Motor neuron (in vitro differentiated cells): ENCODE measurements at places on chromosomes 7 and 10. TPM values are rescaled to one million over a fixed set of nuclear protein-coding genes. Genes with fewer than 3 reads are reported as not detected.

DNA sequence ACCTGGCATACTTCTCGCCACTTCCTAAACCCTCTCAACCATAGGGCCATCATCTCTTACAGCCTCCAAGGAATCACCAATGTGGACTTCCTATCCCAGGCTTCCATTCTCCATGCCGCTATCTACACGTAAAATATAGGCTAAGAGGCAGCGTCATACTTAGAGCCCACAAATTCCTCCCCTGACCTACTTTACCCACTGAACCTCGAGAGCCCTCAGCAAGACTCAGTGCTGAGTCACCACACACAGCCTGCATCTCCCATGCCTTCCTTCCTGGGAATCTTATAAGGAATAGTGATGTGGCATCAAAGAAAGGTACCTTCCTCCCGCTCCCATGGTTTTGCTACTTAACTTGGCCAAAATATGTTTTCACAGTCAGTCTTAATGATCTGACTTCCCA lies 435.6 kb upstream of the NFE2L3 start:
- ATAC-seq, result no peak

Gene ARMC3
- 0.36 and 1.1 TPM in 2 replicates for total RNA-seq

Gene VSTM4
- total RNA-seq, result 2.8 and 3.2 TPM in 2 replicates

DNA sequence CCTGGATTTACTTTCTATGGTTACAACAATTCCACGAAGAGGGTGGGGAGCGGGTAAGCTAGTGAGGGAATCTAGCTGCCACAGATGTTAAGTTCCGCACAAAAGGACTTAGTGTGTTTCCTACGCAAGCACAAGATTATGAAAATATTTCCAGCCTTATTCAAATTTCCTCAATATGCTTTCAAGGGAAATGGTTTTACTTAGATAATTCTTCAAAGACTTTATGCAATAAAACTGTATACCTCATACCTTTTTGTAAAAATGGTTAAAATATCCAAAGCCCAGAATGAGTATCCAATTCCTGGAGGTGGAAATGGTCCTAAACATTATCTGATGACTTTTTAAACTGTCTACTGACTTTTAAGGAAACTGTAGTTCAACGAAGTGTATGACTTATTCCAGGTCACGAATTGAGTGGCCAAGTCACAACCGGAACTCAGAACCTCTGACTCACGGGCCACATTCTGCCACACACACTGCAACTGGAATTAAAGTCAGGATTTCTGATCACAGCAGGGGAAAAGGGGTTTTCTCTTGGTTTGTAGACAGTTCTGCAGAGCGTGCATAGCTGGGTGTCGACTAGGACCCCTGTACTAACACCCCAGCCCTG lies 20.2 kb upstream of the INSIG1 start:
- ATAC-seq, result no peak

DNA sequence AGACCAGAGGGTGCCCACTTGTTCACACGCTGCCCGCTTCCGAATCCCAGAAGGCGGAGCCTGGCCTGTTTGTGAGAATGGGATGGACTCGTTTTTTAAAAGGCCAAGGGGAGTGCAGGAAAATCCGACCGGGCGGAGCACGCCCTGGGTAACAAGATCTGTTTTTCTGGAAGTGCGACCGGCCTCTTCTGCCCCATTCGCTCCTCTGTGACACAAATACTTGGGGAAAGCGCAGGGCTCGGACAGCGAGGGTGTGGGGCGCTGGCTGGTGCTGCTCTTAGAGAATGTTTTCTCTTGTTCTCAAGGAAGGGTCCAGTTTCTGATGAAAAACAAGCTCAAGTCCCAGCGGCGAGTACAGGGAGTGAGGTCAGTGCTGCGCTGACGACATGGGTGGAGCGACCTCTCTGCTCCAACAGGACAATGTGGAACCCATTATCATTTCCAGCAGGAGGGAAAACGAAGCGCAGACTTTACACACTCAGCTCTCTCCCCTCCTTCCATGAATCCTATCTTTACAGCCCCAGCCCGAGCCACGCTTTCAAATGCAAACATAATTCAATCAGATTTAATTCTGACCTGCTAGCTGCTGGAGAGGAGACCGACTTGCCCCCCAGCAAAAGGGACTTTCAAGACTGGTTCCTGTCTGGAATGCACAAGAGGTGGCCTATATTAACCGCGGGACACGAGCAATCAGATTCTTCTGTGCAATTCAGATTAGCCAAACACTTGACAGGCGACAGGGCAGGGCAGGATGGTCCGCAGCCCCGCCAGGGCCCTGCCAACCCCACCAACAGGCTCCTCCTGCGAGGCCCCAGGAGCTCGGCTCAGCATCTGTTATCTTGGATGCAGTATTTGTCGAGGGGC lies 1.1 kb downstream of the RADIL start:
- ATAC-seq, result peak; percentile 83

GRCh38 chr10:114626841-114627240 lies 31.2 kb downstream of the ABLIM1 start:
- ATAC-seq, result no peak

DNA sequence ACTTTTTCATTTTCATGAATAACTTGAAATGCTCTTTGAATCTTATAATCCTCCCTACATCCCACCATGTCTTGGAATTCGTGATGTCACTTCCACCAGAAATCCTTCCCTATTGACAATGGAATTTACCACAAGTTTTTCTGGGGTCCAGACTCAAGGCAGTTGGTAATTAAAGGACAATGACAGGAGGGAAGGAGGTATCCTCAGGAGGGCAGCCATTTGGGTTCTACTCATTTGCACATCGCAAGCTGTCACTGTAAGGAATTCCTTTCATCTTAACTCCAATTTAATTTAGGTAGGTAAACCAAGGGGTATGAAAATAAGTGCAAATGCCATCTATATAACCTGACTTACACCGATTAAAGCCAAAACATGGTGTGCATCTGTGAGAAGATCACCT lies 21.9 kb downstream of the LRRC17 start:
- no peak for ATAC-seq

- no peak for ATAC-seq
Measured at GRCh38 chr7:135414850-135415439, 95.0 kb downstream of the CNOT4 start.

Gene CAMK2B
- total RNA-seq, result 11.6 and 11.8 TPM in 2 replicates

Gene COL13A1
- 2.0 and 2.6 TPM in 2 replicates for total RNA-seq

Gene FGFBP3
- total RNA-seq, result 0.32 and 0.36 TPM in 2 replicates

- ATAC-seq, result no peak
Measured at GRCh38 chr10:88120599-88121333, 257.3 kb downstream of the PTEN start.

DNA sequence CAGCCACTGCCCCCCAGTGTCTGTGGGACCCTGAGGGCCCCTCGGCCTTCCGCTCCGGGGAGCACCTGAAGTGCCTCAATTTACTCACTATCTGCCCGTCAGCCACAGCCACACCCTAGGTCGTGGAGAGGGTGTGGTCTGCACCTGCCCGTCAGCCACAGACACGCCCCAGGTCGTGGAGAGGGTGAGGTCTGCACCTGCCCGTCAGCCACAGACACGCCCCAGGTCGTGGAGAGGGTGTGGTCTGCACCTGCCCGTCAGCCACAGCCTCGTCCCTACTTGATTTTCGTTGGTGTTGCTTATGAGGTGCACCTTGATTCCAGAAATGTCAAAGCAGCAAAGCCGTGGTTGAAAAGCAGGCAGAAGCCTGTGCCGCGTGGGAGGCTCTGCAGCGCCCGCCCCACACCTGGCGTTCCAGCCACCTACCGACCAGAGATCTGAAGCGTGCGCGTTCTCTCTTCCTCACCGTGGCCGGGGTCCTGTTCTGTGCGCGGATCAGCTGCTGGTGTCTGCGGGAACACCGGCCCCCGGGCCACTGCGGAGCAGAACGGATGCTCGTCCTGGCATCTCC lies 101.6 kb downstream of the DYNC2I1 start:
- peak; percentile 66 for ATAC-seq

- ATAC-seq, result no peak
Measured at GRCh38 chr10:99698504-99699080, 33.3 kb downstream of the COX15 start.

- ATAC-seq, result no peak
Measured at GRCh38 chr10:119643306-119644204, 7.6 kb upstream of the BAG3 start.

DNA sequence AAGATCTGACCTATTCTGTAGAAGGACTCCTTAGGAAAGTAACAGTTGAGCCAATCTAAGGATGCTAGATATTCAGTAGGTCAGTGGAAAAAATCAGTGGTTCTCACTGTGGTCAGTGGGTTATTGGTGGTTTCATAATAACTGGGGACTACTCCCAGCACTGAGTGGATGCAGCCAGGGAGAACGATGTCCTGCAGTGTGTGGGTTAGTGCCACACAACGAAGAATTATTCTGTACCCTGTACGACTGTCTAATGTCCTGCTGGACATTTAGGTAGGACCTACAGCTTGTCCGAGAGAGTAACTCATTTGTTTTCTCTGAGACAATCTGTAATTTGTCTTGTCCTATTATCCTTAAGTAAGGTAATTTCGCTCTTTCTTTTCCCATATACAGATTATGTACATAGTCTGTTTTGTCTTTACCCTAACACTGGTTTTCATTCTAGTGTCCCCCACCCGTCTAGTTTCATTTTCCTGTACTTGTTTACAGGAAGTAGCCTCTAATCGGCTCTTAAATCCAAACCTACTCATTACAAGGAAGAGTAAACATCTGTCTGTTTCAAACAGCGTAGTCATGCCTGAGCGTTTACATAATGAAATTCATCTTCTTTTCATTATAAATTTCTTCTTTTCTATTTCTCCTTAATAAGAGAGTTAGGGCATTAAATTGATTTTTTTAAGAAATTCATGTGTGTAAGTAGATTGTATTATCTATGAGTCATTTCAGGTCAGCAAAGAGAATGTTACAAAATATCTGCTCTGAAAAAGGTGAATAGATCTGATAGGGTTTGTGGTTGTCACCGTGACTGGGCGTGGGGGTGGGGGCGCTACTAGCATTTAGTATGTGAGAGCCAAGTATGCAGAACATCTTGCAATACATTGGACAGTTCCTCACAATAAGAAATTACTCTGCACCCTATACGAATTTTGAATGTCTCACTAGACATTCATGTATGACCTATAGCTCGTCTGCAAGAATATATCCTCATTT lies 8.3 kb upstream of the ZC3HAV1L start:
- no peak for ATAC-seq

DNA sequence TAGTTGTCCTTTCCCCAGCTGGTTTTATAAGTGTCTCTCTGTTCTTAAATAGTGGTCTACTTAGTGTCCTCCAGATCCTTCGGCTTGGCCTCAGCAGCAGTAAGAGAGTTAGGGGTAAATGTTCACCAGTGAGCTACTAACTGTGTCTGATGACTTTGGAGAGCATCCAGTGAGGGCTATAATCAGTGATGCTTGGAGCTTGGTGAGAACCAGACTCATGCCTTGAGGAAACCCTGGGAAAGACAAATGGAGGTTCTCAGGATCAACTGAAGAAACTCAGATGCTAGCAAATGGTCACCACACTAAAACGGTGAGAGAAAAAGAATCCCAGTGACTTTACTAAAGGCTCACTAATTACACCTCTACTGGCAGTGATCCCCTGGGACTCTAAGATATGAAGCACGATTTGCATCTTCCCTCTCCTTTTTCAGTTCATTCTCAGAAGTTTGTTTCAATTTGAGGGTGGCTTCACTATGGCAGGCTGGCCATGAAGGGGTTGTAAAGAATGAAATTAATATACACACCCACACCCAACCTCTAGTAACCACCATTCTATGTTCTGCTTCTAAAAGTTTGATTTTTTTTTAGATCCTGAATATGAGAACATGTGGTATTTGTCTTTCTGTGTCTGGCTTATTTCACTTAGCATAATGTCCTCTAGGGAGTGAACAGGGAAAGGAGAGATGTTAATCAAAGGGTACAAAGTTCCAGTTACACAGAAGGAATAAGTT lies 177.9 kb downstream of the PDE1C start:
- ATAC-seq, result no peak

Gene PSMC2
- total RNA-seq, result 104 and 105 TPM in 2 replicates

Gene DDC
- total RNA-seq, result 2.7 and 4.0 TPM in 2 replicates

- no peak for ATAC-seq
Measured at GRCh38 chr7:83394776-83395175, 232.1 kb upstream of the PCLO start.

GRCh38 chr7:116526897-116527296 lies 2.1 kb downstream of the CAV1 start:
- ATAC-seq, result no peak

GRCh38 chr7:148911626-148912025 lies 27.5 kb upstream of the EZH2 start:
- ATAC-seq, result no peak

GRCh38 chr7:149762610-149763009 lies 10.8 kb downstream of the ZNF467 start:
- ATAC-seq, result no peak

DNA sequence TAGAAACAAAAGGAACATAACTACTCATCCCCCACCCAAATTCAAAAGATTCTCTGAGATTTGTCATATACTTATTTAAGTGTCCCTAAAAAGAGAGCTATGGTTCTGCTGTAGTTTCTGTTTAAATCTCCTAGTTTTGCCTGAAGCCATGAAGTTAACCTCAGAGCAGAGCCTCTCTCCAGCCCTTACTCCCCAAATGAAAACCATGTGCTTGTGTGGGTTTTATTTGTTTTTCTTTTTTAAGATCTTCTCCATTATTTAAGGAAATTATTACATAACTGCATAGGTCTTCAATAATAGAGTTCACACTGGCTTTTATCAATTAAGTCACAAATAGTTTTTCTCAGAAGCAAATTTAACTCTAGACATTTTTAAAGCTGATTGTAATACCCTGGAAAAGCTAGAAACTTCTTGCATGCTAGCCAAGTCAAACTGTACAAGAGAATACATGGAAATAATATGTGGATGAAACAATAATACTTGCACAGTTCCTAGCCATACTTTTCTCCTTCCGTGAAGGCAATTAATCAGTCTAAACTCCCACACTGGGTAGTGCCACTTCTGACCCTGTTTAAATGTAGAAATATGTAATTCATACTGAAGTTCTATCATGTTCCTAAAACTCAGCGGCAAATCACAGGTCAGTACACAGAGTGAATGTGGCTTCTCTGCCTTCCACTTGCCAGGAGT lies 579.7 kb downstream of the SUGCT start:
- ATAC-seq, result no peak

Gene CEP41
- 21.5 and 23.4 TPM in 2 replicates for total RNA-seq

Gene HOXA6
- 24.0 and 26.4 TPM in 2 replicates for total RNA-seq

DNA sequence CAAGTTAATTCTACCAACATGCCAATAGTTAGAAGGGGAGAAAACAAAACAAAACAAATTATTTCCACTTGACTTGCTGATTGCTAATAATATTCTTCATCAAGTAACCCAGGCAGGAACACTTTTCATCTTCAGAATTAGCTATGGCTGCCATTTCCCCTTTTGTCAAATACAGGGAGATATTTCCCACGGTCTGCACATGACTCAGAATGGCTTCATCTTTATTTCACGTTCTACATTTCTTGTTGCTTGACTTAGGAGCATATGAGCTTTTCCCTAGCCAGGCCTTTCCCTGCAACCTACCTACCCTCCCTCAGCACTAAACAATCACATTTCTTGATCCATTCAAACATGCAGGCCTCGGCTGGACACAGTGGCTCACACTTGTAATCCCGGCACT lies 6.5 kb downstream of the CPVL start:
- ATAC-seq, result no peak

- no peak for ATAC-seq
Measured at GRCh38 chr10:127303105-127303504, 106.7 kb upstream of the INSYN2A start.
